ENCODE measurements at places on chromosomes 3 and 15. TPM values are rescaled to one million over a fixed set of nuclear protein-coding genes. Genes with fewer than 3 reads are reported as not detected.

DNA sequence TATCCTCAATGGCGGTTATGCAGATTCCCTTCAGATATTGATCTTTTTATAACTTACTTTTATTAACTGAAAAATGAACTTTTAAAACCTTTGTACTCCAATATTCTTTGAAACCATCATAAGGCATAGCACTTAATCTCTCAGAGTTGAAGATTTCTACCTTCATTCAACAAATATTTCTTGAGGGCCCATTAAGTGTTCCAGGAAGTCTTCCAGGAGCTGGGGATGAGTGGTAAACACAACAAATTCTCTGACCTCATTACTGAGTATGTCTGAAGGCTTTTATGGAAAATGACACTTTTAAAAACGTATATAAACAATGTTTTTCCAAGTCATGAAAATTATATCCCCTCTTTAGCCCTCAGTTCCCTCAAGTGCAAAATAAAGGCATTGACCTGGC lies 575.3 kb upstream of the IL12A start:
- DNase-seq, result no peak

GOLGA8G gene
- not detected for total RNA-seq

DNA sequence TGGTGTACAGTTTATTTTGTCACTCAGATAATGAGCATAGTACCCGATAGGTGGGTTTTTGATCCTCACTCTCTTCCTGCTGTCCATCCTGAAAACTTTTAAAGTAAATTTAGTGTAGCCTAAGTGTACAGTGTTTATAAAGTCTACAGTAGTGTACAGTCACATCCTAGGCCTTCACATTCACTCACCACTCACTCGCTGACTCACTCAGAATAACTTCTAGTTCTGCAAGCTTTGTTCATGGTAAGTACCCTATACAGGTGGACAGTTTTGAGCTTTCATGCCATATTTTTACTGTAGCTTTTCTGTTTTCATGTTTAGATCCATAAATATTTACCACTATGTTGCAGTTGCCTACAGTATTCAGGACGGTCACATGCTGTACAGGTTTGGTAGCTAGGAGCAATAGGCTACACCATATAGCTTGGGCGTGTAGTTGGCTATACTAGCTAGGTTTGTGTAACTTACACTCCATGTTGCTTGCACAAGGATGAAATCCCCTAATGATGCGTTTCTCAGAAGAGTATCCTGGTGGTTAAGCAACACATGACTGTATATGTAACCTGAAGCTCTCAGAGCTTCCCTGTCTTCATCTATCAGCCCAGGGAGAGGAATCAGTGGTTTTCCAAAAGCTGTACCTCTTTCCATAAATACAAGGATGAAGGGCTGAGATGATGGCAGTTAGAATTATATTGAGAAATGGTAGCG lies 87.6 kb upstream of the SLC25A26 start:
- no peak for DNase-seq

DNA sequence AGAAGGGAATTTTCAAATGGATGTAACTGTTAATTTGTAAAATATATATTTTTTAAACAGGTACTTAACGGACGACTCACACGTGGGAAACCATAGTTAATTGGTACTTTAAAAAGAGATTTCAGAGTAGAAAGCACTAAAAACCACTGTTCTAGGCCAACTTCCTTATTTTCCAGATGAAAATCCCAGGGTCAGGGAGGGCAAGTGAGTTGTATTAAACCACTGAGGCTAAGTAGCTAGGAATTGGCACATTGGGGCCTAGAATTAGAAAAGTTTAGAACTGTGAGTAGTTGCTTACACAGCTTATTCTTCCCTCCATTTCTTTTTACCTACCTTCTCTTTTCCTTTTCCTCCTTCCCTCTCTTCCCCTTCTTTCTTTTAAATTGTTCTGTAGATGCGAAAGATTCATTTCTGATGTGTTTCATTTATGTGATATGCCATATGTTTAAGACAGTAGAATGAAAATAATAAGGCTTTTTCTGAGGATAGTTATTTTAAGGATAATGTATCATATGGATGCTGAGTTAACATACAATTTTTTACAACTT lies 4.1 kb upstream of the UTS2B start:
- DNase-seq, result no peak

GRCh38 chr15:101251830-101252820 lies at the start of gene CHSY1:
CHSY1 (minus strand) TSS chr15:101252048; CDS start chr15:101251456, 592 bp downstream.
- DNase-seq, result peak; percentile 98

DNA sequence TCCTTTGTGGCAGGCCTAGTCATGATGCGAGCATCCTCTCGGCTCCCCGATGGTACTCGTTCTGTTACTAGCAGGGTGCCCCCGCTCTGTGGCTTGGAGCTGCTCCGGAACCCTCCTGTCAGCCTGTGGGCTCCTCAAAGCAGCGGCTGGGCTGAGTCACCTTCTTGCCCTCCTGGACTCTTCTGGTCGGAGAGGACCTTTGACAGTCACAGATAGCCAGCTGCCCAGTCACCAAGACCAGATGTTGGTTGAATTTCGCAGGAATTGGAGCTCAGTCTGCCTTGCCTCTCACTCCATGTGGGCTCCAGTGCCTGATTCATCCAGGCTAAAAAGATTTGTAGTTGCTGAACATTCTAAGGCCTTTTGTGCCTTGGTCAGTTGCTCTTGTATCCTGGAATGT lies 94.5 kb downstream of the CHCHD6 start:
- no peak for DNase-seq

DNA sequence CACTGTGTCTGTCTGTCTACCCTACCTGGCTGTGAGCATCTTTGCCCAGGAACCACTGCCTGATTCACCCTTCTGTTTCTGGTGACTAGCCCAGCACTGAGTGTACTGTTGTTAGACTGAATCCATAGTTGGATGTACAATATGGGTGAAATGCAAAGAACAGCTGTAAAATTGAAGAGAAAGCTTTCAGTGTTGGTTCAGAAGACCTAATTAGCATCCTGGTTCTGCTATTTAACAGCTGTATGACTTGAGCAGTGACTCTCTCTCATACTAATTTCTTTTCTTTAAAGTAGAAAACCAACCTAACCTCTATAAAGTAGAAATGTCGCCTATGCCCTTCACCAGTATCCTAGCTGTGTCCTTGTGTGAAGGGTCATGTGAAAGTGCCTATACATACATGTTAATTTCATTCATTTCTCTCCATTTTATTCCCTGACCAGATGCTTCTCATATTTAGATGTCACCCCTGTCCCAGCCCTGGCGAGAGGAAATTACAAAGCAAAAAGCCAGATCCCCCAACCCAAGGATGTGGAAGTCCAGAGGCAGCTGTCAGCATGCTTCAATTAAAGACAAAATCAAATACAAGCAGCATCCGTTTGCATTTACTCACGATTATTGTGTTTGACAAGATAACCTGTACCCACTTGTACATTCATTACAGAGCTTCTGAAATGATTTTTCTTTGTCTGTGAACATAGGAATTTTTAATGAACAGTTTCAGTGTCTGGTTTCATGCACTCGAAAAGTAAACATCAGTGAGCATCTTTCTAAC lies 305.7 kb upstream of the ICE2 start:
- DNase-seq, result no peak

DNA sequence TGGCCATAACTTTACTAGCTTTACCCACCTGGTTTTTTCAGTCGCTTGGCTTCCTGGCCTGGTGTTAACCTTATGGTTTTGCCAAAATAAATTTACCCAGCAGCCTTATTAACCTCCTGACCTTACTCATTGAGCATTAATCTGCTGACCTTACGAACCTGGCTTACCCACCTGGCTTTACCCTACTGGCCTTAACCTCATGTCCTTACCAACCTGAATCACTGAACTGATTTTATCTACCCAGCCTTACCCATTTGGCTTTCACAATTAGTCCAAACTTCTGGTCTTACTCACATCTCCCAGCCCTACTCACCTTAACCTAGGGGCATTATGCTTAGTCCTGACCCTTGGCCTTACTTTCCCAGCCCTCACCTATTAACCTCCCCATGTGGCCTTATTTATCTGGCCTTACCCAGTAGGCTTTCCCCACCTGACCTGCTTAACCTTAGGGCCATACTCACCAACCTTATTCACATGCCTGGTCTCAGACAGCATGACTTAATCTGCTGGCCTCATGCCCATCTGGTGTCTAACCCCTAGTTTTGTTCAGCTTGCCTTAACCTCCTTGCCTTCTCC lies 93.4 kb downstream of the IL12A start:
- DNase-seq, result no peak

RAB43 gene
- 18.1 TPM for total RNA-seq

DNA sequence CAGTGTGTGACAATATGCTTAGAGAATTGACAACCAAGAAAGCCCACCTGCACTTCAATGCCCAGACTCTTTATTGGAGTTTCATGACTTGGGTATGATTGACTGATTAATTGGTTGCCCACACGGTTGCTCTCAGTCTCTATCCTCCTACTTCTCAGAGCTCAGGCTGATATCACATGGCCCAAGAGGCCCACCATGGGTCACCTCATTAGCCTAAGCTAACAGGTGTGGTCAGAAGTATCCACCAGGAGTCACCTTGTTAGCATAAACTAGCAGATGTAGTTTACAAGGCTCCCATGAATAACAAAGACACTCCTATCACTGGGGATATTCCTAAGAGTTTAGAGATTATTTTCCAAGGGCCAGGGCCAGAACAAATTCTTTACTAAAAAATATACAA lies 120.2 kb upstream of the MBNL1 start:
- DNase-seq, result no peak

GNAT1 gene
- total RNA-seq, result not detected

SFMBT1 gene
- total RNA-seq, result 9.8 TPM

- DNase-seq, result no peak
Measured at GRCh38 chr3:116512281-116512680, 67.0 kb upstream of the LSAMP start.

GRCh38 chr3:128372281-128372680 lies 94.4 kb downstream of the DNAJB8 start:
- DNase-seq, result no peak

GRCh38 chr15:35329521-35329961 lies 216.4 kb downstream of the DPH6 start:
- no peak for DNase-seq

DNA sequence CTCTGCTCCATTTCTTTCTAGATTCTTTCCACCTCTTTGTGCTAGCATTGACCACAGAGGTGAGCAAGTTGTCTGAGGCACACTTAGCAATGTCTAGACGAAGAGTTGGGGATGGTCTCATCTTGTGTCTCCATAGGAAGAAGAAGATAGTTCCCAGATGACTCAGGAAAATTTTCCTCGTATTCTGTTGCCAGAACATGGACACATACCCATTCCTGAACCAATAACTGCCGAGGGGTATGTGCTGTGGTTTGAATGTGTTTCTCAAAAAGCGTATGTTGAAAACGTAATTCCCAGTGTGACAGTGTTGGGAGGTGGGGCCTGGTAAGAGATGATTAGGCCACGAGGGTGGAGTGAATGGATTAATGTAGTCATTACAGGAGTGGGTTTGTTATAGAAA lies 107.5 kb upstream of the GALNT15 start:
- no peak for DNase-seq

DNA sequence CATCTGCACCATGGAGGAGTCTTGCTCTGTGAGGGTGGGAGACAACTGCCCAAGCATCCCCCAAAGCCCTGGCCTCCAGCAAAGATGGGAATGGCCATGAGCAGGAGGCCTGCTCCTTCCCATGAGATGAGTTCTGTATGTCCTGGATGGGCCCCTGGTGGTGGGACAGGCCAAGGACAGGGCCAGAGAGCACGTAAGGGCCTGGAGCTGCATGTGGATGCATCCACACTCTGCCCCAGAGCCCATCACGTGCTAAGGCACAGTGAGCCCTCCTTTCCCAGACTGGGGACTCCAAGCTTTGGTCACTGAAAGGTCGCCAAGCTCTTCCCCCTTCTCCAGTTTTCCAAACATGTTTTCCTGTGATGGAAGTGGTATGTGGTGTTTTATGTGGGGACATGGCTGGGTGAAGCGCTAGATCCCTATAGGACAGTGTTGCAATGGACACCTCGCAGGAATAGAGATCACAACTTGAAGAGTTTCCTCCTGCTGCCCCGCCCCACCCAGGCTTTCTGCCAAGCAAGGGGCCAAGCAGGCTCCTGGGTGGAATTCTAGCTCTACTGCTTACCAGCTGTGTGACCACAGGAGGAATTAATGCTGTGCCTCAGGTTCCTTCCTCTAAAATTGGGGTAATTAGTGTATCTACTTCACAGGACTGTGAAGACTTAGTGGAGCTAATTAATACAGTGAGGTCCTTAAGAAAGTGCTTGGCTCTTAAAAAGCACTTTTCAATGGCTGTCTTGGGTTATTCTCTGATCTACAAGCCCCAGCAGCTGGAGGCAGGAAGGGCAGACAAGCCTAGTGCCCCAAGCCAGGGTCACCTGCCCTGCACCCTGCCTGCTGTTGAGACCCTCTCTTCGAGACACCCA lies 106.4 kb upstream of the RPL32 start:
- no peak for DNase-seq

DNA sequence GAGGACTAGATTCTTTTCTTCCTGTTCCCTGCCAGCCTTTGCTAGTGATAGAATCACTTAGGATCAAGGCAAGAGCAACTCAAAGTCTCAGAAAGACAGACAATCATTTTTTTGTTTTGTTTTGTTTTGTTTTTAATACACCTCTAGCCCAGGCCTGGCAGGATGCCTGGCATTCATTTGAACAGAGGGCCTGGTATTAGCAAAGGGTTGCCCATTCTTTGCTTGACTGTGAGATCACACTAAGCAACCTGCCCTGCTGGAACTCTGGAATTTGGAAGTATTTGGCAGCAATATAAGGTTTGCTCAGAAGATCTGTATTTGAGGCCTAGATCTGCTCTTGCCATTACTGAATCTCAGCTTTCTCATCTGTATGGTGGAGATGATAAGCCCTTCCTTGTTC lies 21.8 kb upstream of the ATP13A5 start:
- DNase-seq, result no peak

- no peak for DNase-seq
Measured at GRCh38 chr3:105722943-105723556, 145.8 kb downstream of the CBLB start.

XCR1 gene
- total RNA-seq, result 0.14 TPM

DNA sequence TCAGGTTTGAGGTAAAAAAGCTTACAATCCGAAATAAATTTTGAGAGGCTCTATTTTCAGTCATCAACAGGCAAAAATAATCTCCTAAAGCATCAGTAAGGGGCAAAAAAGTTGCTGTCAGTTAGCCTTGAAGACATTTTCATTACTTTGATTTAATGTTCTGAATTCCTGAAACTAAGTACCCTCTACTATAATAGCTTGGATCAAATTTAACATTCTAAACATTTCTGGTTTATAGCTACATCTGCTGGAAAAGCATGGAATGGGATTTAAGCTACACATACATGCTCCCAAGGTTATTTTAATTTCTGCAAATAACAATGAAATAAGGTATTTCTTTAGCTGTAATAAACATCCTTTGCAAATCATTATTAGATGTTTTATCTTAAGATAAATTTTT lies 245.4 kb downstream of the ULK4 start:
- DNase-seq, result no peak

ASB14 gene
- not detected for total RNA-seq

DNA sequence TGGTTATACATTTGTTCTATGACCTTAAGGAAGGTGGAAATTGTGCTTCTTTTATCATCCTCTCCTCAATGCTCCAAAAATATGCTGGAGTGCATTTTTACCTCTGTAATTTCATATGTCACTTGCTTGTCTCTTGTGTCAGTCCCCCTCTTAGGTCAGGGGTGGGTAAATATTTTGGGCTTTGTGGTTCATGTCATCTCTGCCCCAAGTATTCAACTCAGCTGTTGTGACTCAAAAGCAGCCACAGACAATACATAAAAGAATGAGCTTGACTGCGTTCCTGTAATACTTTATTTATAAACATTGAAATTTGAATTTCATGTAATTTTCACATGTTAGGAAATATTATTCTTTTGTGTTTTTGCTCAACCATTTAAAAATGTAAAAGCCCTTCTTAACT lies 60.4 kb upstream of the SLC24A5 start:
- DNase-seq, result no peak
